H1 (cell line): ENCODE measurements at places on chromosomes 7 and 10.

GRCh38 chr7:116951366-116952292 lies 1.7 kb upstream of the ST7 start:
- DNase-seq, result no peak

DNA sequence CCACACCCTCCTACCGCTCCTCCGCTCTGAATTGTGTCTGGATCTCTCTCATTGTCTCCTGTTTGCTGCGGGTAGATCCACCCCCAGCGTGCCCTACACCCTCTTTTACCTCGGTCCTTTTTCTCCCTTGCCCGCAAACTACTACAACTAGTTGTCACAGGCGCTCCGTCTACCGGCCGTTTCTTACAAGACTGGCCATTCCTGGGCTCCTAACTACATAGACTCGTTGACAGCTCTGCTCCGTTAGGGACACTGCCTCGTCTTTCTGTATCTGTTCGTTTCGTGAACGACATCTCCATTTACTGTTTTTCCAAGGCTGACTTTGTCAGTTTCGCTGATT lies 786 bp downstream of the TAF3 start:
- peak; percentile 50 for DNase-seq

DNA sequence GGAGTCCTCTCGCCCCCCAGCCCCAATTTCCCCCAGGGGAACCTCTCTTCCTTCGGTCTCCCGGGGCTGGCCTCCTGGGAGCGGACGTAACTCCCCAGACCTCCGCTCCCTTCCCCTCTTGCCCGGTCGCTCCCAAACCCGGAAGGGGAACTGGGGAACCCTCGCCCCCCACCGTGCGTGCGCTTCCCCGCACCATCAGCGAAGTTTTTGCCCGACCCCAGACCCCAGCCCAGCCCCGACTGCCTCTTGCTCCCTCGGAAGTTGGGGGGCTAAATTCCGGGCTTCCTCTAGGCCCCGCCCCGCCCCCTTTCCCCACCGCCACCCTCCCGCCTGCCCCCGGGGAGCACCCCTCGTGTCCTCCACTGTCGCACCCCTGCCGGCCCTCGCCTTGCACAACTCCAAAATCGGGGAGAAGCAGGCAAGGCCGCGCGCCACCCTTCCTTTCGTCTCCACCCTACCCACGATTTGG lies 436 bp downstream of the GNB2 start:
- no peak for DNase-seq

- DNase-seq, result no peak
Measured at GRCh38 chr10:18582803-18583202, 68.6 kb downstream of the NSUN6 start.

DNA sequence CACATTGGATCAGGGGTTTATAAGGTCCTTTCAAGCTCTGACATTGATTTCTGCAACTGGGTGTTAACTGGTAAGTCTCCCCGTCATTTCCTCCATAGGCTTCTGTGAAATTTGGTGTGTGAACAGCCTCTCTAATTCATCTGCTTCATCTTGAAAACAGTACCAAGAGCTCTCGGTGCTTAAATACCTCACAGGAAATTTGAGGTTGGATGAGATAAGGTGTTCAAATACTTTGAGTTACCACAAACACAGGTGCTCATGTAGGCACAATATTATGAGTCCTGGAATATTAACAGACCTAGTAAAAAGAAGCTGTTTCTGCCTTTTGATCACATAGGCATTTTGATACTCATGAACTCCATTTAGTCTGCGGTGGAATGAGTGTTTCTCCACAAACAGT lies 85.2 kb downstream of the RTKN2 start:
- DNase-seq, result no peak

GRCh38 chr7:141708351-141708750 lies at the start of gene WEE2:
Gene WEE2 (plus strand): TSS chr7:141708353. CDS start chr7:141708759, 406 bp downstream.
- DNase-seq, result no peak

GRCh38 chr7:12975412-12975811 lies 288.0 kb downstream of the ARL4A start:
- no peak for DNase-seq

GRCh38 chr7:146094356-146094755 lies 22.2 kb upstream of the CNTNAP2 start:
- DNase-seq, result no peak

DNA sequence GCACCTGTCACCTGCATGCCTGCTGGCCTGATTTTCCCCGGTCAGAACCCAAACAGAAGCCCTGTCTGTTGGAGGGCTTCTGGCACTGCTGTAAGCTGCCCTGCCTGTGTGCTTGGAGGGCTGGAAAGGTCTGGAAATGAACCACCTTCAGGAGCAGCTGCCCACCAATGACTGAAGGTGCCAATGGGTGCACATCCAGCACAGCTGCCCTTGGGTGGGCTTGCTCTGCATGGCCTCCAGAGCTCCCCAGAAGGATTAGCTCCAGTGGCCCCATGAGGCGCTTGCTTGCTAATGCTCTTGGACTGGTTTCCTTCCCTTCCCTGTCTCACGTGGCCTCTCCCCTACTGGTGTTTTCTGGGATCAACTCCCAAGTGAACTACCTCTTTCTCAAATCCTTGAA lies 43.2 kb downstream of the WDFY4 start:
- no peak for DNase-seq

DNA sequence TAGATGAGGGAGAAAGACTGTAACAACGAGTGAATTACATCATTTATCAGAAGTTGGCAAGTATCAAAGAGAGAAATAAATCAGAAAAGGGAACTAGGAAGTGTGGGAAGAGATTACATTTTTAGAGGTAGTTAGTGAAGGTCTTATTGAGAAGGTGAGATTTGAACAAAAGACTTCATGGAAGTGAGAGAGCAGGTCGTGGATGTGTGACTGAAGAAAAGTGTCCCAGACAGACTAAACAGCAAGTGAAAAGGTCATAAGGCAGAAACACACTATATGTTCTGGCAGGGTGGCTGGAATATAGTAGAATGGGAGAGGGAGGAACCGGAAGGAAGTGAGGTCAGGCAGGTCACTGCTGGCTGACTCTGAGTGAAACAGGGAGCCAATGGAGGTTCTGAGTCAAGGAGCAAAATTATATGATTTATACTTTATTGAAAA lies 35.7 kb upstream of the RHOBTB1 start:
- DNase-seq, result no peak

GRCh38 chr10:44902941-44903545 lies 8.1 kb upstream of the TMEM72 start:
- no peak for DNase-seq

- DNase-seq, result no peak
Measured at GRCh38 chr7:69693042-69693441, 94.8 kb downstream of the AUTS2 start.

- DNase-seq, result no peak
Measured at GRCh38 chr7:78702770-78703169, 750.7 kb downstream of the MAGI2 start.

DNA sequence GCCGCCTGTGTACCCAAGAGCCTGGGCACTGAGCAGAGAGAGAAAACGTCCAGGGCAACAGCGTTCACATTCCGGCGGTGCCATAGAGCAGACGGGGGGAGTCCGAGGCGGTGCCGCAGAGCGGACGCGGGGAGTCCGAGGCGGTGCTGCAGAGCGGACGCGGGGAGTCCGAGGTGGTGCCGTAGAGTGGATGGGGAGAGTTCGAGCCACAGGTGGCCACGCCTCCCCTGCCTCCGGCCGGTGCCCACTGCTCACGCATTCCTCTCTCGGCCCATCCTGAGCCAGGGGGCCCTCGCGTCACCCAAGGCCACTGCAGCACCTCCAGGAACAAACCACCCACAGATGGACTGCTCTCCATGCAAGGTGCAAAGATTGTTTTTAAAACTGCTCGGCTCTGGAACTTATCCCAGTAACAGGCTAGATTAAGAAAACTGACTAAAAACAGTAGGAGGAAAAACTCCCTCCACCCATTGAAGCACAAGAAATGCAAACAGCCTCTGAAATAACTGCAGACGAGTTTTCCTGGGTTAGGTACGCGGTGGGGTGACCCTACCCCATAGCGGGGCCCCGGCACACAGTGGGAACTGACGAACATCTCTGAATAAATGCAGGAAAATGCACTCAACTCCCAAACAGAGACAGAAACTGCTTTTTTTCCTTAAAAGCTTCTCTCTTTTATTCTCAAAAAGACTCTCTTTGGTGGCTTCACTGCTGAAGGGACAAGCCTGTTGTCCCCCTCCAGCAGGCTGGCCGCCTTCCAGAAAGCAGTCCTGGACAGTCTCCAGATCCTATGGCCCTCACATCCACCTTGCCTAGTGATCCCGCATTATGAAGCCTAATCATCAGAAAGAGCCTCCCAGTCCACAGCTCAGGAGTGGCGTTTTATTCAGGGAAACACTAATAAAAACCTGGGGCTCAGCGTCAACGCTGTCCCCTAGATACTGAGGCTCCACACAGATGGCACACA lies 55.9 kb downstream of the DIP2C start:
- DNase-seq, result no peak

GRCh38 chr7:84508606-84509005 lies 314.0 kb upstream of the SEMA3A start:
- no peak for DNase-seq

GRCh38 chr7:90424720-90425119 lies 21.5 kb downstream of the CLDN12 start:
- DNase-seq, result no peak

DNA sequence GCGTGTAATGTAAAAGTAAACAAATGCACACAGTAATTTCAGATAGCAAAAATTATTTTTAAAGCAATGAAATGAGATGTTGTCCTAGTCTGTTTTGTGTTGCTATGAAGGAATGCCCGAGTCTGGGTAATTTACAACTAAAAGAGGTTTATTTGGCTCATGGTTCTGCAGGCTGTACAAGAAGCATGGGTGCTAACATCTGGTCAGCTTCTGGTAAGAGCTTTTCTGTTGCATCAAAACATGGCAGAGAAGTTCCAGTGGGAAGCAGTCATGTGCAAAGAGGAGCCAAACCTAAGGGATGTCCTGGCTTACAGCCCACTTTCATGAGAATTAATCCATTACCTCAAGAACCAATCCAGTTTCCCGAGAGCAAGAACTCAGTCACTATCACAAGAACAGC lies 62.9 kb upstream of the MNX1 start:
- DNase-seq, result no peak

GRCh38 chr7:95323410-95324129 lies 762 bp downstream of the PON1 start:
- no peak for DNase-seq

- DNase-seq, result no peak
Measured at GRCh38 chr7:149223761-149224160, 15.7 kb upstream of the ZNF212 start.

DNA sequence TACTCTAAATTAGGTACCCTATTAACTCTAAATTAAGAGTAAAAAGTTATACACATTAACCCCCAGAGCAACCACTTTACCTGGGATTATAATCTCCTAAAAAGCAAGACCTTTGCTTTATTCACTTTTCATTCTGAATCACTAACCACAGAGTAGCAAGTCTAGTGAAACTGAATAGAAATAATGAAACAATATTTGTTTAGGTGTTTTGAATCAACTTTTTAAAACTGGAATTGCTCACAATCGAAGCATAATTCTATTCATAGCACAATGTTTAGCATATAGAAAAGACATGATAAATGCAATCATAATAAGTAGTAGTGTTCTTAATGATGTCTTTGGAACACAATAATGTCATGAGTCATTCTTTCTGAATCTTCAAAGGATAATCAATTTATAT lies 37.0 kb upstream of the CASD1 start:
- no peak for DNase-seq

DNA sequence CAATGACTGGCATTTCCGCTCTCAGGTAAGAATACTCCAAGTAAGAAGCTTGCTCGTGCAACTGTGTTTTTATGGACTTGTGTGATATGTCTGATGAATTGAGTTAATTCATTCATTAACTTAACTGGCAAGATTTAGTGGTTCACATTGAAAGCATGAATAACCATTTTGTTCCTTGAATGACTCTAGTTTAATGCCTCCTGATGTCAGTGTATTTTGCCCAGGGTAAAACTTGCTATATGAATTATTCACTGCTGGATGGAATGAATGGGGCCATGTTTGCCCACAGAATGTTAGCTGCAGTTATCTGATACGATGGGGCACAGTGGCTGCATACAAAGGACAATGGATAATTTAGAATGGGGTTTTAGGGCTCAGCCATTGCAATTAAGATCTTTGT lies 124.1 kb downstream of the ZNF365 start:
- DNase-seq, result no peak

GRCh38 chr7:114931656-114932011 lies 9.7 kb downstream of the MDFIC start:
- no peak for DNase-seq
